ENCODE measurements at places on chromosomes 7 and 10.

- no peak for DNase-seq
Observed at GRCh38 chr7:38541440-38541839, 89.7 kb downstream of the AMPH start.

- DNase-seq, result no peak
Observed at GRCh38 chr7:97081521-97082300, 35.8 kb upstream of the SDHAF3 start.

DNA sequence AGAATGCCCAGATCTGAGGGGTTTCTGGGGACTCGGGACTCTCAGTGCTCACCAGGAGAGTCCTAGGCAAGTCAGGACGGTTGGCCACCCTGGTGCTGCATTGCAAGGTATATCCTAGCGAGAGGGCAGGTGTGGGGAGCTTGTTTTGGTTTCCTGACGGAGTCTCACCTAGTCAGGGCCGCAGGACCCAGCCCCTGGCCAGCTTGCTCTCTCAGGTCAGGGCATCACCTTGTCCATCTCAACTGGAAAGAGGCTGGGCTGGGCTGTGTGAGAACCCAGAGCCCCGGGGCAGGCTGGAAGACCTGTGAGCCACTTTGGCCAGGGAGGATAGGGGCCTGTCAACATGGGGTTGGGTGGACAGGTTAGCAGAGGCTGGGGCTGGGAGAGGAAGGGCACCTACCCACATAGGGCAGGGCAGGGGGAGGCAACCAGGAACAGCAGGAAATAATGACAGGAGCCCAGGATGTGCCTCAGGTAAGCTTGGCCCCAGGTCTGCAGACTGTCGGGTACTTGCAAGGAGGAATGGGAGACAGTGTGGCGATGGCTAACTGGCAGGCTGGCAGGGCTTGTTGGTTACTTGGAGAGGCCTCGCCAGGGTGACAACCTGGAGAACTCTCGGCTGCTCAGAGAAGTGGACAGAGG is 31.5 kb downstream of the DNAJB12 start:
- DNase-seq, result no peak

DNA sequence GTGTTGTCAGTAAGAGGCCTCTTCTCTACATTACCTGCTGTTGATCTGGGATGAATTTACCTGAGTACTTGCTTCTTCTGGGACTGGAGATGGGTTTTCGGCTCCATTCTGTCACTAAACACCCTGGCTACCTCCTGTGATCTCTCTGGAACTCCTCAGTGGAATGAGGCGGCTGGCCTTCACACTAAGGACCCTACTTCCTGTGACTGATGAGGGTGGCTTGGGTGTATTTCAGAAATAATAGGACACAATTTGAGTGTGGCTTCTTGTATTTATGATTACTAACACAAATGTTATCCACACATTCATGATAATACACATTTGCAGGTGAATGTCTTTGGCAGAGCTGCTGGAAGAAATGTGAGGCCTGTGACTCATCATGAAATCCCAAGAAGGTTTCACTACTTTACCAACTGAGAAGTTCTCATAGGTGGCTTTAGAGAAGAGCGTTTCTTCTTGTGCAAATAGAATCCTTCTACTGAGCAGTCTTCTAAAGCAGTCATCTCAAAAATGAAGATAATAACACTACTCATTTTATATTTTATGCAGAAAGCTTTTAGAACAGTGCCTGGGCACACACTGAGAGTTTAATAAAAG is 21.3 kb upstream of the EVX1 start:
- no peak for DNase-seq

DNA sequence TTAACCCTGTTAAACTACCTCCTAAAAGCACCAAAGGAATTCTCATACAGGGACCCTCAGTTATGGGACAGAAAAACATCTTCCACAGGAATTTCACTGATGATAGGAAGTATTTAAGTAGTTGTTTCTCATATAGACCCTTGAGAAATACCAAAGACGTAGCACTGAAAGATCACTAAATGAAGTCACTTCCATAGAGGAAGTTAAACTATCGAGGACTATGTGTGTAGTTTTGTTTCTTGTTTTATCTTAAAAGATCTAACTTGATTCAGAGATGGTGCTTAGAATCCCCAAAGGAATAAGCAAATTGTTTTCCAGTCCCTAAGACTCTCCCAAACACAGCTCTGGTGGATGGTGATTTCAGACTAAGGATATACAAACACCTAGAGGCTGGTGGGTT is 94.8 kb upstream of the AFAP1L2 start:
- DNase-seq, result no peak
